Suppressor macrophage treated with lipopolysaccharide for 1 hour (primary cell): ENCODE measurements at places on chromosomes 5 and 9.

GRCh38 chr5:6202149-6202967 lies 176.0 kb downstream of the MED10 start:
- DNase-seq: no peak

DNA sequence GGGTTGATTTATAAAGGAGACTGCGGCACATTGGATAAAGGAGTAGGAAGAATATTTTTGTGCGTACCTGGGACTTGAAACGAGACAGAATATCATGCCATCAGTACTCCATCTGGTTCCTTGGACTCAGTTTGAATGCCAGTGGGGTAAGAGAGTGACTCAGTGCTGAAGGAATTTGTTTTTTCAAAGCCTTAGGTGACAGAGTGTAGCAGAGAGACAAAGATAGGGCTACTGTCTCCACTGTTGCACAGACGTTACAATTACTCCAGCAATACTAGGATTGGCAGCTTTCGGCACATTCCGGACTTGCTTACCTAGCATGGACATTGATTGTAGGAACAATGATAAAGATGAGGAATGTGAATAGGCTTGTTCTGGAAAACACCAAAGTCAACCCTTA lies 250.7 kb downstream of the KCTD16 start:
- DNase-seq: no peak

DNA sequence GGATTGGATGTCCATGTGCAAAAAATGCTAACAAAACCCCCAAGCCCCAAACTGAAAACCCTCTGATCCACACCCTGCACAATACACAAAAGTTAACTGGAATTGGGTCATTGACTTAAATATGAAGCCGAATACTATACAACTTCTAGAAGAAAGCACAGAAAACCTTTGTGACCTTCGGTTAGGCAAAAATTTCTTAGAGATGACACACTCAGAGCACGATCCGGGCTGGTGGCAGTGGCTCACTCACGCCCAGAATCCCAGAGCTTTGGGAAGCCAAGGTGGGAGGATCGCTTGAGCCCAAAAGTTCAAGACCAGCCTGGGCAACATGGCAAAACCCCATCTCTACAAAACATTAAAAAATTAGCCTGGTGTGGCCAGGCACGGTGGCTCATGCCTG lies 1.8 kb upstream of the DIPK1B start:
- no peak for DNase-seq

DNA sequence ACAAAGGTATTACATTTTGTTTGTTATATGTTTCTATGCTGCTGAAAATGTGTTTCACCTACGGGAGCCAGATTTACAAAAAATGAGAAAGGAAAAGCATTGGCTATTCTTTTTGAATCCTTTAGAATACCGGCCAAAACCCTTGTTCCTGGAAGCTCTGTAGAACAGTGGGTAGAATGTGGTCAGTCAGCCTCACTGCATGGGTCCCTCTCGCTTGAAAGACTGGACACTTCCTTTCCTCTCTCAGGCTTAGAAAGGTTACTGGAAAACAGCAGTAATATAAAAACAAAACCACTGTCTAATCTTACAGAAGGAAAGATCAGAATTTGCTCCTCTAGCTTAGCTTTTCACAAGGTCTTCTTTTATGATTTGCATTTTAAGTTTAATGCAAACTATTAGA lies 45.1 kb downstream of the OSTF1 start:
- DNase-seq: no peak

GRCh38 chr5:88722546-88723073 lies 160.4 kb downstream of the MEF2C start:
- DNase-seq: no peak

DNA sequence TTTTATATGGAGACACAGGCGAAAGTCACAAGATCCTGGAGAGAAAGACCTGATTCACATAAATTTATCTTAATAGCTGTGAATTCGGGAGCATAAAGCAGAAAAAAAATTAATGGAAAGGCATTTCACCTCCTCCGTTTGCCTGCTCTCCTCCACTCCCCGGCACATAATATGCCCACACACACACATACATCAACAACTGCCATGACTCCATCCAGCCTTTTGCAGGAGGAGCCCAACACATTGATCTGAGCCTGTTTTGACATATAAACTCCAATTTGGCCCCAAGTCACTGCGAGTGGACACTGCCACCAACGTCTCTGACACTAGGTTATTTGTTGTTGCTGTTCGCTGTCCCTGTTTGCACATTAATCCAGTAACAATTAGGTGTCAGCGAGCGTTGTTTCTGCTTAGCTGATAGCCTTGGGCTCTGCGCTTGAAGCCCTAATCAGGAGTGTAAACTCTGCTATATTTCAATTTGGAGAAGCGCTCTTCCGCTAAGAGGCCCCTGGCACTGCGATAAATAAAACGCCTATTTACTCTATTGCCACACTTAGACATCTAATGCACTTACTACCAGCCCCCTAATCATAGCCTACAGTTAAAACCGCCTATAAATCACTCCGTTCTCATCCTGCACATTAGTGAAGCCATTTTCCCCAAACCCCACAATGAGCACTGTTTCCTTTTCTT lies 195.8 kb upstream of the TBCA start:
- no peak for DNase-seq

GRCh38 chr5:127053049-127053448 lies 20.3 kb downstream of the C5orf63 start:
- DNase-seq: no peak

DNA sequence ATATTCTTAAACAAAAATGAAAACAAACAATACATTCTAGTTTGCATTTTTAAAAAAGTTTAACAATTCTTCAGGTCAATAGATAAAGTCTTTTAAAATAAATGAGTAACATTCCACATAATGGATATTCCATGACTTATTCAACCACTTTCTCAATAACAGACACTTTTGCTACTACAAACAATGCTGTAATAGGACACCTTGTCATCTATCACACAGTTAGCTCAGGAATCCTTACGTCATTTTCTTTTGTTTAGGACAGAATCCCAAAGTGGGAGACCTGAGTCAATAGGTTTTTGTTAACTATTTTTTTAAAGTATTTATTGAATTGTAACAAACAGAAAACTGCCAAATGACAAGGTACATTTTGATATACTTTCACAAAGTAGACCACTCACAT lies 72.5 kb downstream of the CEP120 start:
- no peak for DNase-seq

GRCh38 chr5:154647761-154648145 lies 107.4 kb upstream of the LARP1 start:
- no peak for DNase-seq

GRCh38 chr9:95089257-95090022 lies 228.1 kb downstream of the FANCC start:
- no peak for DNase-seq

GRCh38 chr5:10854506-10855277 lies 93.7 kb upstream of the DAP start:
- peak; percentile 71 for DNase-seq

- DNase-seq: no peak
Measured at GRCh38 chr9:116394894-116395698, 241.5 kb downstream of the PAPPA start.

DNA sequence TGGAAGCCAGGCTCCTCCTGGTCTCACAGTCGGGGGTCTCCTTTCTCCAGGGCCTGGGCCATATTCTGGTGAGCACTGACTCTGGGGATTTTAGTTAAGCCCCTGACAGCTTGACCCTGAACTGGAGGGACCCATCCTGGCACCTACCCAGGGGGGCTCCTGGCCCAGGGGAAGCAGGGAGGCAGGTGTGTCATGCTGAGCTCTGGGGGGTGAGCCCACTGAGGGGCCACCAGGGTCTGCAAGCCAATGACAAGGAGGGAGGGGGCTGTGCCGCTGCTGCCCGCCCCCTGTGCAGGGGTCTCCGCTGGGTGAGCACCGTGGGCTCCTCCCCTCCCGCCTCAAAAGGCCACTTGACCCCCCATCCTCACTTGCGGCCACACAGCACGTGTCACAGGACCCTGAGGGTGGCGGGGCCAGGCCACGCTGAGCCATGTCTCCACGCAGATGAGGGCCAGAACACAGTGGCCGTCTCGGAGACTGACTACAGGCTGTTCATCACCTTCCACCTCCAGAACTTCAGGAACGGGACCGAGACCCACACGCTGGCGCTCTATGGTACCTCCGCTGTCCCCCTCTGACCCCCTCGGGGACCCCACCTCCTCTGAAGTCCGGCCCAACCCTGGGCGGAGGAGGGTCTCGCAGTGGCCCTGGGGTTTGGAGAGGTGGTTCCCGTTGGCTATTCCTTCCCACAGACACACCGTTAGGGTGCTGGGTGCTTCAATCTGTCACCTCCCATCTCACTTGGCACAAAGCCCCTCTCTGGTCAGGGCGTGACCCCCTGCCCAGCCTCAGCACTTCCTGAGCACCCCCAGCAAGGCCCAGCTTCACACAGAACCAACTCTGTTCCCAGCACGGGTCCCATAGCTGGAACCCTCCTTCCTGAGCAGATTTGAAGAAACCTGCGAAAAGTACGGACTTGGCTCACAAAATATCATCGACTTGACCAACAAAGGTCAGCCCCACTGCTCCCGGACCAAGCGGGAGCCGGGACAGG lies 2.0 kb downstream of the LCN9 start:
- DNase-seq: no peak

GRCh38 chr5:52994266-52994665 lies 5.1 kb downstream of the ITGA2 start:
- DNase-seq: no peak

DNA sequence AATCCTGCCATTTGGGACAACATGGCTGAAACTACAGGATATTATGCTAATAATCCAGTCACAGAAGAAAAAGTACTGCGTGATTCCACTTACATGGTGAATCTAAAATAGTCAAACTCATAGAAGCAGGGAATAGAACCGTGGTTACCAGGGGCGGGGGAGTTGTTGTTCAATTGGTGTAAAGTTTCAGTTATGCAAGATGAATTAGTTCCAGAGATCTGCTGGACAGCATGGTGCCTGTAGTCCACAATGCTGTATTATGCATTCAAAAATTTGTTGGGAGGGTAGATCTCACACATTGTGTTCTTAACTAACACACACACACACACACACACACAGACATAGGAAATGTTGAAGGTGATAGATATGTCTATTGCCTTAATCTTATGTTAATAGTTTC lies 480.5 kb downstream of the DMRT2 start:
- DNase-seq: no peak

DNA sequence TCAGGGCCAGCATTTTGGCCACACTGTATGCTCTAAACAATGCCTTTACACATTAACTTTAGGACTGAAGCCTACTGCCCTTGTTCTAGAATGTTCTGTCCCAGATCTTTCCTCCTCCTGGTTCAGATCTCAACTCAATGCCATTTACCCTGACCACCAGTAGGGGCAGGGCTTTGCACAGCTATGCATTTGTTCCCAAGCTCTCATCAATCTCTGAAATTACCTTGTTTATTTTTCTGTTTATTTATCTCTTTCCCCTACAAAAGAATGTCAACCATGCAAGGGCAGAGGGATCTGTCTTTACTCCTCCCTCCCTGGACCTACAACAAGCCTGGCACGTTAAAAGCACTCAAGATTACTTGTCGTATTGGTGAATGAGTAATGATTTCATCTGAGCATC lies 612.9 kb downstream of the BNC2 start:
- DNase-seq: no peak

GRCh38 chr5:122941737-122942136 lies 94.8 kb downstream of the PPIC start:
- no peak for DNase-seq

DNA sequence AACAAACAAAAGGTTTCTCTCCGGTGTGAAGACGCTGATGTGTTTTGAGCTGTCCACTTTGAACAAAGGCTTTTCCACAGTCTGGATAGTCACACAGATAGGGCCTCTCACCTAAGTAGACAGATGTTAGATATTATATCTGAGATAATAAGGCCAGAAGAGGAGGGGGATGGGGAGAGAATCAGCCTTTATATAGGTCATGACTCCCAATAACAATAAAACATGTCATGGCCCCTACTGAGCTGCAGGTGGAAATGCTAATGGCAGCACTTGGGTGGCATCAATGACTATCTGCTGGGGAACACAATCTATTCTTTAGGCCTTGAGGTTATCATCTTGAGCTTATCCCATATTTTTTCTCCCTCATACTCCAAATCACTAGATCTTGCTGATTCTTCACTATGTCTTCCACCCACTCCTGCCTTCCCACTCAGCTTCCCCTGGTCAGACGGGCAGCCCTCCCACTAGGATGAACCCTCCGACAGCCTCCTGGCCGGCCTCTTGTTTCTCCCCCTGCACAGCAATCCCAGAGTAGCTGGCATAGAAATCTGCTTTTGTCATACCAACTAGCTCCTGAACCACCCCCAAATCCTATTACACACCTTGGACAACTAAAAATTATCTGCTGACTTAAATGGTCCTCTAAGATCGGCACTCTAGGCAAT lies 11.5 kb upstream of the SLC35D2 start:
- DNase-seq: no peak

DNA sequence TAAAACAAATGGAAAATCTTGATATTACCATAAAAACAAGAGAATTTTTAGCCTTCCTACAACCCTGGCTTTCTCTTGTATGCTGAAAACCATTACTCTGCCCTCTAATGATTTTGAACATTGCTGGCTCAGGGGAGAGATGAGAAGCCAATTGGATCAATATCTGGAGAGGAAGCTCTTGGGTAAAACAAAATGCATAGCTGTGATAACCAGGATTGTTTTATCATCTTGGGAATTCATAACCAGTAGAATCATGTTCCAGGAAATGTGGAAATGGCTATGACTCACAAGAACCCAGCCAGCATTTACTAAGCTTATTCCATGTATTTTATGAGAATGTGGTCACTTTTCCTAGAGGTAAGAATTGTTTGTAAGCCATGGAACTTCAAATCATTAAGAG lies 51.1 kb upstream of the CTNND2 start:
- DNase-seq: no peak

- peak; percentile 62 for DNase-seq
Measured at GRCh38 chr9:112890106-112891081, at the start of gene SLC46A2. Gene SLC46A2, minus strand, starts transcription at chr9:112890876. Its CDS starts 195 bp downstream, at chr9:112890681.

DNA sequence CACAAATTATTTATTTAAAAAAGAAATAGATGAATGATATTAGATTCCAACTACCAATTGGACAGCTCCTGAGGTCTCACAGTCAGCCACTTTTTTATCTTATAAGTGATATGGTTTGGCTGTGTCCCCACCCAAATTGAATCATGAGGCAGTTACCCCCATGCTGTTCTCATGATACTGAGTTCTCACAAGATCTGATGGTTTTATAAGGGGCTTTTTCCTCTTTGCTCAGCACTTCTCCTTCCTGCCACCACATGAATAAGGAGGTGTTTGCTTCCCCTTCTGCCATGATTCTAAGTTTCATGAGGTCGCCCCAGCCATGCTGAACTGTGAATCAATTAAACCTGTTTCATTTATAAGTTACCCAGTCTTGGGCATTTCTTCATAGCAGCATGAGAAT lies 12.9 kb downstream of the NLN start:
- DNase-seq: peak; percentile 81

DNA sequence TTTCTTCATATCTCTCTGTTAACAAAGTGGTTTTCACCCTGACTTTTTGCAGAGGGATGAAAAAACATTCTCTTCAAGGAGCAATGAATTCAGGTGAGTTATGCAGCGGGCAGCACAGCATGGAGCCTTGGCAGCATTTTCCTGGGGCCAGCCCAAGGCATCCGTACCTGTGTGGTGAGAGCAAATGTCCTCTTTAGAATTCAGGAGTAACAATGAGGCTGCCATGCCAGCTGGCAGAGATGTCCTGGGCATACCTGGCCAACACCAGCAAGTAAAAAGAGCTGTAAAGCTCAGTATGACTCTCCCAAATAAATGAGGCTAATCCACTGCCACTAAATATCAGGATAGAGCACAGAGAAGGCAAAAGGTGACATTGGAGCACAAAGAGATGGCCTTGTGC lies 277.6 kb upstream of the TRPC7 start:
- DNase-seq: no peak

- no peak for DNase-seq
Measured at GRCh38 chr9:75432386-75432785, 344.1 kb downstream of the OSTF1 start.
